ENCODE measurements at places on chromosomes 1 and 21. TPM values are rescaled to one million over a fixed set of nuclear protein-coding genes. Genes with fewer than 3 reads are reported as not detected.

Gene TESK2
- total RNA-seq = 2.8 TPM

Gene REG4
- 0.33 TPM for total RNA-seq

Gene CATSPERE
- total RNA-seq = 0.91 TPM

DNA sequence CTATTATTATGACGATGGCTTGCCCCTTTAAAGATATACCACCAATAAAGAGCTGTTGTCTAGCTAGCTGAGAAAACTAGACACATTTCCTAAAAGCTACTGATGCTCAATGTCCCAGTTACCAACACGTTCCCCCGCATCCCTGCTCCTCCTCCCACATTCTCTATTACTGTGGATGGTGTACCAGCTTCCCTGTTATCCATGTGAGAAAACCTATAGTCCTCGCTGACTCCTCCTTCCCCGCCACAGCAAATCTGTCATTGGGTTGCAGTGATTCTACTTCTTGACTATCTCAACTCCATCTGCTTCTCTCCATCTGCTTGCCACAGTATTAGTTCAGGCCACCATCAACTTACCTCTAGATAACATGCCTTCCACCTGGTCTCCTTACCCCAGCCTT is 337.5 kb downstream of the KCNH1 start:
- DNase-seq = no peak
- no peaks in the 10 kb centered on the region for H3K27me3 ChIP-seq
- no peaks in the 10 kb centered on the region for H3K36me3 ChIP-seq
- no peaks in the 10 kb centered on the region for H3K4me1 ChIP-seq

- H3K4me1 ChIP-seq = no peaks in the 10 kb centered on the region
- no peak overlapping the region for H3K4me3 ChIP-seq
- DNase-seq = no peak
These were observed 50.6 kb downstream of the COLGALT2 start for GRCh38 chr1:183986941-183987340.

GRCh38 chr1:86155807-86156565 is 586 bp downstream of the COL24A1 start:
- no peaks in the 10 kb centered on the region for H3K36me3 ChIP-seq
- peaks cover 27% of the 10 kb centered on the region for H3K27me3 ChIP-seq
- H3K4me1 ChIP-seq = peaks cover 2% of the 10 kb centered on the region
- peak overlapping the region; percentile 14 for H3K4me3 ChIP-seq
- H3K27ac ChIP-seq = no peak overlapping the region

DNA sequence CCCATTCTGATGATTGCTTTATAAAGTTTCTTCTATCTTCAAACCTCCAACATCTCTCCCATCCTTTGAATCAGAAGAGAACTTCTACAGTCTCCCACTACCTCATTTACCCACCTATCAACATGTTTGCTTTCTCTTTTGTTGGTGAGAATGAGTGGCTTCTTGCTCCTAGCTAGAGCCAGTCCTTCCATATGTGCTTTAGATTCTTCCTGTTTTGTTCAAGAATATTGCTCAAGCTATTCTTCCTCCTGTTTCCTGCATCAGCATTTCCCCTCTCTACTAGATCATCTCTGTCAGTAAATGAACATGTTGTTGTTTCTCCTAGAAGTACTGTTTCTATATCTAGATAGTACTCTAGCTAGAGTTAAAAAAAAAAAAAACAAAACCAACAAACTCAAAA is 6.3 kb downstream of the ATF6 start:
- H3K27ac ChIP-seq = peak overlapping the region; percentile 55
- peak overlapping the region; percentile 1 for H3K4me3 ChIP-seq
- no peaks in the 10 kb centered on the region for H3K27me3 ChIP-seq
- no peak for DNase-seq
- peaks cover 54% of the 10 kb centered on the region for H3K4me1 ChIP-seq

DNA sequence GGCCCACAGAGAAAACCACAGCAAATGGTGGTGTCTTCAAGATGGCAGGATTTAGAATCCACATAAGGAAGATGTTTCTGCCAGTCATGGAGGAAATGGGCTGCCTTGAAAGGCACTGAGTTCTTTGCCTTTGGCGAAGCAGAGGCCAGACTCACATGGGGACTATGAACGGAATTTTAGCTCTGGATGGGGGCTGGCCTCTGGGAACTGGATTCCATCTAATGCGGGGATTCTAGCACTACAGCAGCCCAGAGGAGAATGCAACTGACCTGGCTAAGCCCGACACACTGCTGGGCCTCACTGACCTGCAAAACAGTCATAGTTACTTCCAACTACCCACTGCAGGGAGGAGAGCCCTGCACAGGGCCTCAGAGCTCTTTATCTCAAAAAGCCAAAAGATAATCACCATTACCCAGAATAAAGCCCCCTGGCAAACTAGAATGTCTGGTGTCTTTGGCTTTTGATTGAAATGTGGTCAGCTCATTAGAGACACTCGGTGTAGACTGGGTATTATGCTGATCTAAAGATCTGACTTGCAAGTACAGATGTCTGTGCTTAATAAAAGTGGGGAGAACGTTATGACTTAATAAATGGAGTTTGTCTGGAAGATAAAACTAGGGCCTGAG is 11.6 kb downstream of the HCRTR1 start:
- no peaks in the 10 kb centered on the region for H3K4me1 ChIP-seq
- no peak overlapping the region for H3K27ac ChIP-seq
- H3K36me3 ChIP-seq = peaks cover 68% of the 10 kb centered on the region
- H3K27me3 ChIP-seq = no peaks in the 10 kb centered on the region
- no peak overlapping the region for H3K4me3 ChIP-seq
